SW480 (cell line): ENCODE measurements at places on chromosomes 13 and 19.
A peak's percentile ranks its signal among the peaks of the same experiment; 100 is the strongest.

GRCh38 chr19:51514866-51515481, 13.4 kb upstream of the SIGLEC12 start:
- peak; percentile 67 for DNase-seq

DNA sequence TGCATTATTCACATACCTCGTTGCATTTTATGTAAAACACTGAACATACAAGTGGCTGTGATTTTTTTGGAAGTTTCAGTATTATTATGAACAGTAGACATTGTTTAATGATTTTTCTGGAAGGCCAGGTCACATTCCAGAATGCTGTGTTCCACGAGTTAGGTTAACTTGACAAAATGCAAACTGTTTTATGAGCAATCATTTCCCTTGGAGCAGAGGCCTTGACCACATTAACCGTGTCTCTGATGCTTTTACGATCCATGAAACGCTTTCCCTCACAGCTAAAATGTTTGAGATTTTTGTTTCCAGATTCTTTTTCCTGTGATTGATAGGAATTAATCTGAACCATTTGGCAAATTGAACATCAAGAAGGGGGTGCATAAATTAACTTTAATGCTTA, 57.8 kb downstream of the MBNL2 start:
- no peak for DNase-seq

DNA sequence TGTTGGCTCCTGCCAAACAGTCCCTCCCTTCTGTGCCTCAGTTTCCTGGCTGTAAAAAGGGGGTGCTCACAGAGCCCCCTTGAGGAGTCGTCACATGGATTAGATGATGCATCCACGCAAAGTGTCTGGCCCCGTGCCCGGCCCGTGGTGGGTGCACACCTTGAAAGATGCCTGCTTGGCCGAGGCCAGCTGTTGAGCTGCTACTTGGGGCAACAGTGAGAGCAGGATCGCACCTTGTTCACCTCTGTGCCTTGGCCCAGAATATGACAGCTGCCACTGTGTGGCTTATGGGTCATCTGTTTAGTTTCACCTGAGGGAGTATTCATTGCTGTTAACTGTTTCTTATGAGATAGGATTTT, 17.7 kb downstream of the CRTC1 start:
- no peak for DNase-seq

DNA sequence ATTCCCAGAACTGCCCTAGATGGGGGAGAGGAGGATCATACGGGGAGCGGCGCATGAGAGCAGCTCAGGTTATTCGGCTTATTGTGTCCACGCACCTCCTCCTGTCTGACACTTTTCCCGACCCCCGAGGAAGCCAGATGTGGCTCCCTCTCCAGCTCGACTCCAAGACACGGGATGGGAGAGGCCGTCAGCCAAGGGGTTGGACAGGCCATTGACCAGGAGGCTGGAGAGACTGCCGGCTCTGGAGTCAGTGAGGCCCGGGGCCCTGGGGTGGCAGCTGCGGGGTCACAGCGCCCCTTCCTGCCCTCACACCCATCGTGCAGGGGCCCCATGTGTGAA, 2.9 kb downstream of the DMKN start:
- DNase-seq = no peak

DNA sequence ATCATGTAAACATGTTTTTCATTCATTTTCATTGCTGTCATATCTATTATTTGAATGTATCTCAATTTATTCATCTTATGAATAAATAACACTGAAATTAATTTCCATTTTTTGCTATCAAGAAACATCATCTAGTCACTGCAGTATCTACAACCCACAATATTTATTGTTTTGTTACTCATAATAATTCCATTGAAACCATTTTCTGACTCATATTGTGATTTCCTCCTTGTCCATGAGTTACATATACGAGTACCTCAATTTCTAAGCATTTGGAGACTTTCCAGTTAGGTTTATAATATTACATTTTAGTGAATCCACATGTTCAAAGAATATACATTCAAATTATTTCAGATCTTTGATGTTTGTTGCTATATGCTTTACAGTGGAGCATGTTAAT, 1524.0 kb downstream of the SLITRK1 start:
- no peak for DNase-seq

GRCh38 chr13:85864963-85865530, 65.8 kb upstream of the SLITRK6 start:
- peak; percentile 4 for DNase-seq

GRCh38 chr13:40439928-40440327, 226.5 kb downstream of the FOXO1 start:
- DNase-seq = no peak

- DNase-seq = no peak
Measured at GRCh38 chr19:23403052-23403451, 7.8 kb upstream of the ZNF91 start.

DNA sequence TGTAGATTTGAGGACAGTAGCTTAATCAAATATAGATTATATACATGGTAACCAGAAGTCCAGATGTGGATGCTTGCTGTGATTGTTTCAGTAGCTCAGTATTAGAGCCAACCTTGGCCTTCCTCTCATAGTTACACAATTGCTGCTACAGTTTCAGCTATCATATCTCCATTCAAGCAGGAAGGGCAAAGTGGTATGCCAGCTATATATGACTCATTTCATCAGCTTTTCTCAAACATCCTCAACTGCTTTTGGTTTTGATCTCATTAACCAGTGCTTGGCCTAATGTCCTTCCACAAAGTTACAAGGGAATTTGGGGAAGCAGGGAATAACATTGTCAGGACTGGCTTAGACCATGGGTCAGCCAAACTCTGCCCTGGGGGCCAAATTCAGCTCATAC, 73.0 kb upstream of the MAB21L1 start:
- peak; percentile 32 for DNase-seq

DNA sequence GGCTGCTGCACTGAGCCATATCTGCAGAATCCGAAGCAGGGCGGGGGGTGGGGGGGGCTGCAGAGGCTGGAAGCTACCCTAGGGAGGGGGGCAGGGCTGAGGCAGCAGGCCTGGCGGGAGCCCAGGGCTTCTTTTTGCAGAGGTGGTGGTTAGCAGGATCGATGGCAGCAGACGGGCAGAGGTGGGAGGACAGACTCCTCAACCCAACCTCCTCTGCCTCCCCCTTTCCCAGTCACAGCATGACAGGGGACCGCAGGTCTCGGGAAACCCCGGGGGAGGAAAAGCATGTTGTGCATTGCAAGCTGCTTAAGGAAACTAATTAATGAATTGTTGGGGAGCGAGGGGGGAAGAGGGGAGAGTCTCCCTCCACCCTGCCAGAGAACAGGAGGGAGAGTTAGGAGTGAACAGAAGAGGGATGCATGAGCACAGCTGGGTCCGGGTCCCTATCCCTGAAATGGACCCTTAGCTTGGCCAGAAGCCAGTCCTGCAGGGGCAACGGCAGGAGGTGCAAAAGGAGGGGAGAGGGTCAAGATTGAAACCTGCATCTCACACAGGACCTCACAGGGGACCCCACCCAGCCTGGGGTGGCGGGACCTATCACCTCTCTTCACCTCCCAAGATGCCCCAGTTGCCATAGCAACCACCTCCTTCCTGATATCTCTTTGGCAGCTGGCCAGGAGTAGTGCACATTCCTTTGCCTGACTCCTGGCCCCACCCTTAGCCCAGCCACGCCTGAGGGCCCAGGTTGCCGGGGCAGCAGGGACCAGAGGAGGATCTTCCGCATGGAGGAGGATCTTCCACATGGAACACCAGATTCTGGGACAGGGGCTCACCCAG, 1.8 kb downstream of the FXYD7 start:
- peak; percentile 85 for DNase-seq

- no peak for DNase-seq
Measured at GRCh38 chr13:28421676-28422410, 73.1 kb downstream of the FLT1 start.

DNA sequence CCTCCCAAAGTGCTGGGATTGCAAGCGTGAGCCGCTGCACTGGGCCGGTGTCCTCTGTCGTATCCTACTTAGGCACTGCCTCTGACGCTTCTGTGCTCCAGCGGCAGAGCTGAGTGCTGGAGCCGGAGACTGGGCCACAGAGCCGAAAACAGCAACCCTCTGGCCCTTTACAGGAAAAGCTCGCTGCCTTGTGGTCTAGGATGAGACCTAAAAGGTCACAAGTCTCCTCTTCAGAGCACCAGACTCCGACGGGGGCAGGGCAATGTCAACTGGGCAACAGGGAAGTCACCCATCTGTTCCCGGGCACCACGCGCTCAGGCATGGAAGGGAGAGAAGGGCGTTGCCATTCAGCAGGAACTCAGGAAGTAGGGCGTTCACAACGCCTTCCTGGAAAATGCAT, 91.7 kb downstream of the GADD45B start:
- DNase-seq = no peak

GRCh38 chr13:106522898-106523525, 12.4 kb downstream of the EFNB2 start:
- DNase-seq = no peak

GRCh38 chr13:101698400-101698799, 245.9 kb downstream of the ITGBL1 start:
- no peak for DNase-seq

GRCh38 chr19:42764836-42765235, 642 bp downstream of the PSG8 start:
- DNase-seq = no peak

DNA sequence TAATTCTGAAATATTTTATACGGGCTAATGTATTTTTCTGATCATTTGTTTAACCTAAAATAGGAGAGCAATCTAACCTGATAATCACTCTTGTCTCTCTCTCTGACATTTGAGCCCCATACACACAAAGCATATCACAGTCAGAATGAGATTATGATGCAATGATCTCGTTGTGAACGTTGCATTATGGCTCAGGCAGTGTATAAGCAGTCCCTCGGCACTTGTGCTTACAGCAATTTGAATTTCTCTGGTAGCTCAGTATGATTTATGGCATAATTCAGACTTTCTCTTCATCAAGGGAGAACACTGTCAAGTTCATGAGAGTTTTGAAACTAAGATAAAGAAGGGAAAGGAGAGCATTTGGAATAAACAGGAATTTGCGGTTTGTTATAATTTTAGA, 256.1 kb downstream of the DACH1 start:
- DNase-seq = peak; percentile 26

DNA sequence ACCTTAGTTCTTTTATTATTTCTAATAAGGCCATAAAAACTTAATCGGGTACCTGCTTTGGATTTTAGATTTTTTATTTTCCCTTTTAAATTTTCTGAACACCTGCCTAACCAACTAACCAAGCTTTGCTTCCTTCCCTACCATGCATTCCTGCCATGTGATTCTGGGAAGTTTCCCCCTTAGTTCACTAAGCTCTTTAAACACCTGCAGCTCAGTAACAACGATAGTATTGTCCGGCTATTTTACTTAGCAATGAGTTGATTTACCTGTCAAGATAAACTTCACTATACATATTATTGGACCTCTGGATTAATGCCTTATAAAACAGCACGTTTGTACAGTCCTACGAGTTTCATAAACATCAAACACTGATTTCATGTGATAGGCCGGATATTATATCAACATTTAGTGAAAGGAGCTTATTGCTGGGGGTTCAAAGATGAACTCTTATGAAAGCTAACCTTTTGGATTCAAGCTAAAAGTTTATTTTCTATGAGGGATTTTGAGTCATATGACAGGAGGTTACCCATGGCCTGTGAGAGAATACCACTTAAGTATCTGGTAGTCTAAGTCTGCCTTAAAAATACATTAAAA, 81.0 kb upstream of the STARD13 start:
- no peak for DNase-seq

DNA sequence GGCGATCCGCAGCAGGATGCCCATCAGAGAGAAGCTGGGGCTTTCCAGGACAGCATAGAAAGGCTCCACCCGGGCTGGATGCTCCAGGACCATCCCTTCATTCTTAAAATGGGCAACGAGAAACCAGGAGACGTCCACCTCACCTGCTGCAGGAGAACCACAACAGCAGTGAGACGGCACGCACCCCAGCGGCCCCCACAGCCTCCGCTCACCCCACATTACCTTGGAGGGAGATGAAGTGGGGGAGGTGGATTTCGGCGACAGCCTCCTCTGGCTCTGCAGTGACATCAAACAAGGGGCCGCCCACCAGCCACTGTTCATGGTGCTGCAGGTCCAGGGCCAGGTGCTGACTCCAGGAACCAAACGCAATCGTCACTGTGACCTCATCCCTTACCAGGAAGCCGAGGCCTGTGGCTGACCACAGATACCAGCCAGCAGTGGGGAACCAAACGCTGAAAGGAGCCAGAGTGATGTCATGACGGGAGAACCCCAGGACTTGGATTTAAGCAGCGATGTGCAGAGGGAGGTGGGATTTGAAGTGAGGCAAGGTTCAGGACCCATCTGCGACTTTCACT, 25.1 kb downstream of the CARD8 start:
- no peak for DNase-seq

DNA sequence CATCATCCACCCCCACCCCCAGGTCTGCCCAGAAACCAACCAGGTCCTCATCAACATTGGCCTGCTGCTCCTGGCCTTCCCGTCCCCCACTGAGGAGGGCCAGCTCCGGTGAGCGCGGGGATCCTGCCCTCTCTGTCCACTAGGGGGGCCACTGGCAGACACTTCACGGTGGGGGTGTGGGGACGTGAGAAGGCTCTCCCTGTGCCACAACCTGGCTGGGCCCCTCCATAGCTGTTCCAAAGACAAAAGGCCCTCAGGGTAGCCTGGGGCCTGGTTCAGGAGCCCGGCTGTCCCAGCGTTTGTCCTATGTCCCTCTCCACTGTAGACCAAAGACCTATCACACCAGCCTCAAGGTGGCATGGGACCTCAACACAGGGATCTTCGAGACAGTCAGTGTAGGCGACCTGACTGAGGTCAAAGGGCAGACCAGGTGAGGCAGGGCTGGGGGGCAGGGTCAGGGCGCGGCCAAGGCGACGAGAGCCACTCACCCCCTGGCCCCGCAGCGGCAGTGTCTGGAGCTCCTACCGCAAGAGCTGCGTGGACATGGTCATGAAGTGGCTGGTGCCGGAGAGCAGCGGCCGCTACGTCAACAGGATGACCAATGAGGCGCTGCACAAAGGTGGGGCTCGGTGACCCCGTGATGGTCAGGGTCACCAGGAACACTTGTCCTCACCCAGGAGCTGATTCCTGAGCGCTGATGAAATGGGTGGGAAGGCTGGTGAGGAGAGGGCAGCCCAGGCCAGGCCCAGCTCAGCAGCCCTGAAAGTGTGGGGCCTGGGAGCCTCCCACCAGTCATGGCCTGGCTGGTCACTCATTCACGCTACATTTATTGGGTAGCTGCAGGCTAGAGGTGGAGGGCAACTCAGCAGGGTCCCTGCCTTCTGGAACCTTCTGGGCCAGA, 7.9 kb downstream of the DCAF15 start:
- DNase-seq = no peak

DNA sequence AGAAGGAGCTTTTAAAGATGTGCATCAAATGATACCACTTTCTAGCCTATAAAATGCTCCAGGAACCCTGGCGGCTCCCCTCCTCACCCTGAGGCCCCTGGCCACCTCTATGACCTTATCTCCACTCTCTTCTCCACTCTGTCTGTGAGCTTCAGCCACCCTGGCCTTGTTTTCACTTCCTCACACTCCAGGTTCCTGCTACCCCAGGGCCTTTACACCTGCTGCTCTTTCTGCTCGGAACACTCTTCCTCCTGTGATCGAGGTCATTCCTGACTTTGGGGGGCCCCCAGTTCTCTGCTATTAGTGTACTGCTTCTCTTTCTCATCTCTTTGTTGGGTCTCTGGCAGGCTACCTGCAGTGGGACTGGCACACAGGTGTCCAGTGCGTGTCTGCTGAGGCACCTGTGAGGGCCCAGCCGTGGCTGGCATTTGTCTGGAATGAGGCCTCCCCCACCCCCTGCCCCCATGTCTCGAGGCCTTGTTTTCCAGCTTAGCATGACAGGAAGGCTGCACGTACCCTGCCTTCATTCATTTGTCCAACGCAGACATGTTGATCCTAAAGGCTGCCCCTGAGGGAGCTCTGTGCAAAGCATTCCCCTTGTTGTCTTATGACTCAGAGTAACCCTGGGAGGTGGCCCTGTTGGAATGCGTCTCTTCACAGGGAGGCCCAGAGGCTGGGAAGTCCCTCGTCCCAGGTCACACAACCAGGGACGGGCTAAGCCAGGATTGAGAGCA, 2.3 kb downstream of the DDA1 start:
- no peak for DNase-seq
